Daoy (cell line): ENCODE measurements at places on chromosomes 11 and 22. TPM values are rescaled to one million over a fixed set of nuclear protein-coding genes. Genes with fewer than 3 reads are reported as not detected.

FGF19 gene
- not detected in 2 replicates for total RNA-seq

LRRC32 gene
- total RNA-seq, result 0.18 and 0.29 TPM in 2 replicates

LARGE1 gene
- total RNA-seq, result 9.1 and 18.0 TPM in 2 replicates

SIPA1 gene
- total RNA-seq, result 11.1 and 12.6 TPM in 2 replicates

OSM gene
- total RNA-seq, result 0.06 TPM in 1 of 2 replicates, not detected in the other

MEI1 gene
- 0.42 and 0.63 TPM in 2 replicates for total RNA-seq

GRCh38 chr11:77779935-77780334, 40.6 kb downstream of the RSF1 start:
- peak; percentile 5 for DNase-seq

DNA sequence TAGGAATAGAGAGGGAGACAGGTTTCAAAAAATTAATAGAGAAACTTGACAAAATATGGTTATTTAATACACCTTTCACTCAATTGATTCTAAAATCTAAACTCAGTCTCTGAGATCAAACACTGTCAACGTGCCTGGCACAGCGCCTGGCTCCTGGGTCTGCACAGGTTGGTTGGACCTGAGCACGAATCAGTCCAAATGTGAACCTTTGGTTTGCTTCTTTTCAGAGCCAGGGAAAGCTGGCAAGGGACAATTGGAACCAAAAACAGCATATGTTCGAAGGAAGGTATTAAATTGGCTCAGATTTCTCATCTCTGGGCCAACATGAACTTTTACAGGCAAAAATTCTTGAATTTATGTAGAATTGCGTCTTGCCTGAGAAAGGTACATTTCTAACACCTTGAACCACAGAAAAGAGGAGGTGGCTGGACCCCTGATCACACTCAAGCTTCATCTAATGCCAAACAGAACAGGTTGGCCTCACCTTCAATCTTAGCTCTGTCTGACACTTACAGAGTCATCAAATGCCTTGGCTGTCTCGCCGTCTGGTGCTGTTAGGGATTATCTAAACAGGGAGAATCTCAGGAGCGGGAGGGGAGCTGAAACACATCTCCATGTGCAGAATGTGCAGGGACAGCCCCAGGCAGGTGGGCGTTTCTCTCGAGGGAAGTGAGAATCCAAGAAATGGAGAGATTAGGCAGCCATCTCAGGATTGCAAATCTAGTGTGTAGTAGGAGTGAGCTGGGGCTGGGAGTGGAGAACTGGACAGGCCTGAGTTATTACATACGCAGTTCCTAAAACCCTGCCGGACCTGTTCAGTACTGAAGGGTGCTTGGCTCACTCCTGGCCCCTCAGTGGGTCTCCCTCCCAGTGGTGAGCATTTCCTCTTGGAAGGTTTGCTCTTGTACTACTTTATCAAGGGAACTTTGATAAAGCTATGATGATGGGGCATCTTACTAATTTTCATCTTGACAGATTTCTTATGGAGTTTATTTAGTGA, 442.2 kb upstream of the B3GAT1 start:
- DNase-seq, result no peak

DNA sequence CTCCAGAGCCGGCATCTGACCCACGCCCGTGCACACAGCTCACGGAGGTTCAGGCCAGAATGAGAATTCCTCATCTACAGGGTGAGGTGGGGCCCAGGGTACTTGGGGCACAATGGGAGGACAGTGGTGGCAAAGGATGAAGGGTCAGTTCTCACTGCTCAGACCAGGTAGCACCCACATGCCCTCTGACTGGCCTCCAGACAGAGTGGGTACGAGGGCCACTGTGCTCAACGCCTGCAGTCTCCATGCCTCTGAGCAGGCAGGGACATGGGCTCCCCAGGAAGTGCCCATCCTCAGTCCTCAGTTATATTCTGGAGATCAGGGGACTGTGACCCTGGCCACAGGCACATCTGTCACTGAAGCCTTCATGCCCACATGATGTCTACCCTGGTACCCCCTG, 13.0 kb upstream of the CDC42BPG start:
- DNase-seq, result no peak

GRCh38 chr11:16854979-16855378, 116.5 kb downstream of the C11orf58 start:
- no peak for DNase-seq

DNA sequence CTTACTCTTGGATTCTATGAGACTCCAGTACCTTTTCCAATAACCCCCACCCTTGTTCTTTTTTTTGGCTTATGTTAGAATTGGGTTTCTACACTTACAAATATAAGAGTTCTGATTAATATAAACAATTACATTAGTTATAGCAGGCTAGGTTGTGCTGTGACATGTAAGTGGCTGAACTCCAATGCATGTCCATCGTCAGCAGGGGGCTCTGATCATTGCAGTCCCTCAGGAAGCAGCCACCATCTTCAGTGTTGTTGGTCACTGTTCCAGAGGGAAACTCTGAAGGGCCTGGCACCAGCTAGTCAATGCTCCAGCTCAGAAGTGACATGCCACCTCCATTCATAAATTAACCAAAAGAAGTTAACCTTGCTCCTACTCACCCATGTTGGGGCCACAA, 5.6 kb downstream of the LIPT2 start:
- peak; percentile 13 for DNase-seq
